ENCODE measurements at places on chromosomes 5 and 9. TPM values are rescaled to one million over a fixed set of nuclear protein-coding genes. Genes with fewer than 3 reads are reported as not detected.

The CDC23 gene
- 18.8 TPM for total RNA-seq

The COL23A1 gene
- total RNA-seq = 1.6 TPM

The SPATA31D4 gene
- not detected for total RNA-seq

- H3K27me3 ChIP-seq = no peaks in the 10 kb centered on the region
- H3K27ac ChIP-seq = no peak overlapping the region
- no peaks in the 10 kb centered on the region for H3K36me3 ChIP-seq
Measured at GRCh38 chr5:7517006-7517405, 121.1 kb downstream of the ADCY2 start.

GRCh38 chr5:93249651-93250289 is 331.2 kb downstream of the NR2F1-AS1 start:
- H3K27ac ChIP-seq = peak overlapping the region; percentile 47
- no peaks in the 10 kb centered on the region for H3K36me3 ChIP-seq
- H3K4me3 ChIP-seq = no peak overlapping the region
- no peaks in the 10 kb centered on the region for H3K27me3 ChIP-seq
- DNase-seq = no peak

DNA sequence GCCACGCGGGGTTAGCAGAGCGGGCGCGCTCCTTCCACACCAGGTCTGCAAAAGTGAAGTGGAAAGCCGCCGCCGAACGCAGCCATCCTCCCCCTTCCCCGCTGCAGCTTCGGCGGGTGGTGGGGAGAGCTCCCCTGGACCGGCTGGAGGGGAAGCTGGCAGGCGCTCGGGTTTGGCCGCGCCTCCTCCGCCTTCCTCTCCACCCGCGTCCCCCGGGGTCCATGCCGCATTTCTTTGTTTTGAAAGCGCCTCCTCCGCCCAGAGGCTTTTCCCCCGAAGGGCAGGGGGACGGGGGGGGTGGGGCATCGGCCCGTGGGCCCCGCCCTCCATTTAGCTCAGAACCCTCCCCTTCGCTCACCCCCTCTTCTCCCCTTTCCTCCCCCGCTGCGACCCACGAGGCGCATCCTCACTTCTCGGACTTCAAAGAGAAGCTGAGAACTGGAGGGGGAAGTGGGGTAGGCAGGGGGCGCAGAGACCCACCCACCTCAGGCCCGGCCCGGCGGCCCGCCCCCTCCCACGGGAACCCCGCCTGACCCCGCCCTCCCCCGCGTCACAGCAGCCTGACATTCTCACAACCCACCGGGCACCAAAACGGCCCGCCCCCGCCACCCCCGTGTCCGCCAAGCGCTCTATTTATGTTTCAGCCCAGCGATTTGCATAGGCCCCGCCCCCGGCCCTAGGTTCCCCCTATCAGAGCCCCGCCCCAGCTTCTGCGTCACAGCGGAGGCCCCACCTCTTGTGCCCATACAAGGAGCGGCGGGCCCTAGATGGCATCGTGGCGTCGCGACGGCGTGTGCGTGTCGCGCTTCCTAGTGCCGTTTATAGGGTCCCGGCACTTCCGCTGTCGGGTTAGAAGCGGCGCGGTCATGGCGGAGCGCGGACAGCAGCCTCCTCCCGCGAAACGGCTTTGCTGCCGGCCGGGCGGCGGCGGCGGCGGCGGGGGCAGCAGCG is at the start of gene ZSWIM6:
Gene ZSWIM6 (plus strand): TSS at position 852 of the 951 bp plus-strand sequence. CDS start 15 bp downstream, at position 867.
- peak within 1 kb of the TSS; percentile 91 for H3K27ac ChIP-seq
- H3K4me3 ChIP-seq = peak within 1 kb of the TSS; percentile 73
- DNase-seq = peak; percentile 97
- H3K27me3 ChIP-seq = no peaks in the 10 kb centered on the region
- H3K36me3 ChIP-seq = no peaks in the 10 kb centered on the region

GRCh38 chr5:4540375-4541173 is 599.6 kb upstream of the ADAMTS16 start:
- H3K4me1 ChIP-seq = no peaks in the 10 kb centered on the region
- H3K27ac ChIP-seq = no peak overlapping the region
- no peak for DNase-seq
- no peaks in the 10 kb centered on the region for H3K27me3 ChIP-seq
- H3K36me3 ChIP-seq = no peaks in the 10 kb centered on the region
- H3K4me3 ChIP-seq = no peak overlapping the region

- H3K27me3 ChIP-seq = no peaks in the 10 kb centered on the region
- no peak for DNase-seq
- H3K4me1 ChIP-seq = peaks cover 3% of the 10 kb centered on the region
- H3K27ac ChIP-seq = peak overlapping the region; percentile 29
Measured at GRCh38 chr5:56190497-56190896, 42.6 kb downstream of the ANKRD55 start.

GRCh38 chr9:135136991-135137832 is 49.7 kb downstream of the OLFM1 start:
- no peak overlapping the region for H3K27ac ChIP-seq
- H3K4me1 ChIP-seq = no peaks in the 10 kb centered on the region
- no peak overlapping the region for H3K4me3 ChIP-seq
- H3K36me3 ChIP-seq = no peaks in the 10 kb centered on the region
